ENCODE measurements at places on chromosomes 7 and 10.

- DNase-seq = no peak
Measured at GRCh38 chr10:18008986-18009385, 57.3 kb downstream of the SLC39A12 start.

DNA sequence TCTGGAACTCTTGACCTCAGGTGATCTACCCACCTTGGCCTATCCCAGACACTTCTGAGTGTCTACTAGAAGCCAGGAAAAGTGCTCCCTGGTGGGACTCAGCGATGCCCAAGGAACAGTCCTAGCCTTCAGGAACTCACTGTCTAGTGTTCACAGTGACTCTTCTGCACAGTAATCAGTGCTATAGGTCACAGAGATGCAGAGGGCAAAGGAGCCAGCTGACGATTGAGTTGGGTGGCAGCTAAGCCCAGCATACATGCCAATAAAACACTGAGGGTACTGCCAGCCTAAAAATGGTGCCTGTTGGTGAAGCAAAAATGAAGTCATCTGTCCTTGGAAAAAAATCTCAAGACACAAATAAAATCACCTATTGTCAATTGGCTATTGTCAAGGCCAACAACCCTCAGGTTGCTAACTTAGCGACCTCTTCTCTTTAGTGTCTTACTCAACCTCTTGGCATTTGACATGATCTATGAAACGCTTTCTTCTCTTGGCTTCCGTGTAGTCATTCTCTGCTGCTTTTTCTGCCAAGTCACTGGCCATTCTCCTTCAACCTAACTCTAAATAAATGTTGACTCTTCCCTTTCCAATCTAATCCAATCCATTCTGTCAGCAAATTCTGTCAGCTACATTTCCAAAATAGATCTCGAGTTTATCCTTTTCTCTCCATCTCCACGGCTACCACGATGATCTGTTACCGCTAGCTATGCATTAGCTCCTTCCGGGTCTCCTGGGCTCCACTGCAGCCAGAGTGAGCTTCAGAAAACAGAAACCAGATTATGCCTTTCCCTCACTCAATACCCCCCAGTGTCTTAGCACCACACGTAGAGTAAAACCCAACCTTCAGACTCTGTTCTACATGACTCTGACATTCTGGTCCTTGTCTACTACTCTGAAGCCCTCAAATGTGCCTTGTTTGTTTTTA is 99.2 kb downstream of the ATXN7L1 start:
- no peak for DNase-seq

- no peak for DNase-seq
Measured at GRCh38 chr10:124212702-124213101, 119.3 kb upstream of the CHST15 start.

DNA sequence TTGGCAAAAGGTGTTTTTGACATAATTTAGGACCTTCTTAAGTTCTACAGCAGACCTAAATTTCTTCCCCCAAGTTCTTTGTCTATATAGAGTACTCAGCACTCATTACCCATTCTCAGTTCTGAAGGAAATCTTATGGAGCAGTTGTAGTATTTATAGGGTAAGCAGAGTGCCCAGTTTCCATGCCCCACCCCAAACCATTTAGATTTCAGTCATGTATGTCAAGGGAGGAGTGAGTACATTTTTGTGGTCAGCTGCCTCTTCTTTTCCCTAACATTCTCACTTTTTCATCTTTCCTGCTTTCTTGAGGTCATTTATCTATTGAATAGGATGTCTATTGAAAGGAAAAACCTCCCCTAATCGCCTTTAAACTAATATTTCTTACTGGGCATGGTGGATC is 83.3 kb downstream of the KAT6B start:
- DNase-seq = peak; percentile 7
